ENCODE measurements at places on chromosomes 13 and 19. TPM values are rescaled to one million over a fixed set of nuclear protein-coding genes. Genes with fewer than 3 reads are reported as not detected.

CDK8 gene
- 24.0 TPM for total RNA-seq

CRX gene
- not detected for total RNA-seq

IFNL4 gene
- total RNA-seq = not detected

AZU1 gene
- not detected for total RNA-seq
